ENCODE measurements at places on chromosomes 12 and 14. TPM values are rescaled to one million over a fixed set of nuclear protein-coding genes. Genes with fewer than 3 reads are reported as not detected.

- H3K27me3 ChIP-seq: no peaks in the 10 kb centered on the region
- no peaks in the 10 kb centered on the region for H3K36me3 ChIP-seq
- peaks cover 6% of the 10 kb centered on the region for H3K4me1 ChIP-seq
- DNase-seq: no peak
- no peak overlapping the region for H3K4me3 ChIP-seq
Observed at GRCh38 chr12:105220929-105221290, 15.1 kb downstream of the APPL2 start.

- H3K4me1 ChIP-seq: no peaks in the 10 kb centered on the region
- H3K36me3 ChIP-seq: no peaks in the 10 kb centered on the region
- DNase-seq: no peak
- no peak overlapping the region for H3K27ac ChIP-seq
- no peak overlapping the region for H3K4me3 ChIP-seq
Observed at GRCh38 chr14:29421156-29421728, 506.4 kb downstream of the PRKD1 start.

DNA sequence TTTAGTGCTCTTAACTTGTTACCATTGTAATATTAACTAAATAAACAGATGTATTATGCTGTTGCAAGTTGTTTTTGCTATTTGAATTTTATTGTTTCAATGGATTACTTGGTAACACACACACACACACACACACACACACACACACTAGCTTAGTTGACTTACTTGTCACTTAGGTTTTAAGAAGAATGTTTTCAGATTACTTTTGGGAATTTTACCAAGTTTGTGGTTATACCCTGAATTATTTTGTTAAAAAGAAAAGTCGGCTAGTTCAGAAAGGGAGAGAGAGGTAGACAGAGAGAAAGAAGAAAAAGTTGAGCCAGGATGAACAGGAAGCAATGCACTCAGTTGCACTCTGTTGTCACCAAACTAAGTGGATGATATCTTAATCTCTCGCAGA is 5.3 kb downstream of the SSTR1 start:
- H3K27ac ChIP-seq: no peak overlapping the region
- no peak overlapping the region for H3K4me3 ChIP-seq
- DNase-seq: no peak
- no peaks in the 10 kb centered on the region for H3K27me3 ChIP-seq
- H3K36me3 ChIP-seq: no peaks in the 10 kb centered on the region

- no peaks in the 10 kb centered on the region for H3K27me3 ChIP-seq
- no peak overlapping the region for H3K27ac ChIP-seq
- no peak for DNase-seq
- H3K4me1 ChIP-seq: peaks cover 5% of the 10 kb centered on the region
- H3K4me3 ChIP-seq: no peak overlapping the region
- no peaks in the 10 kb centered on the region for H3K36me3 ChIP-seq
Observed at GRCh38 chr14:100371773-100372172, 48.6 kb downstream of the SLC25A47 start.

DNA sequence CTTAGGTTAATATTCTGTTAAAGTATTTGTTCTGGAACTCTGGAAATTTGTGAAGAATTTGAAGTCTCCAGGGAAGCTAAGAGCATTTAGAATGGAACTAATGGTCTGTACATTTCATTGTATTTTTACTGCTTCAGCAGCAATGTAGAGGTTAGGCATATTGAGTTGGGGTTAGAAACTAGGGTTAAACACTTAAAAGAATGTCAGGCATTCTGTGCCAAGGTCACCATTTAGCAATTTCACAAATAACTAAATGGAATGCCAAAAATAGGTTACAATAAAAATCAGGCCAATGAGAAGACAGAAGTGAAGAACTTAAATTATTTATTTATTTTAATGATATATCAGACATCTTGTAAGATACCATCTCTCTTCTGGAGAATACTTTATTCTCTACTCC is 210.8 kb downstream of the C12orf50 start:
- no peak overlapping the region for H3K27ac ChIP-seq
- H3K36me3 ChIP-seq: no peaks in the 10 kb centered on the region
- no peaks in the 10 kb centered on the region for H3K4me1 ChIP-seq
- no peaks in the 10 kb centered on the region for H3K27me3 ChIP-seq
- DNase-seq: no peak
- H3K4me3 ChIP-seq: no peak overlapping the region

DNA sequence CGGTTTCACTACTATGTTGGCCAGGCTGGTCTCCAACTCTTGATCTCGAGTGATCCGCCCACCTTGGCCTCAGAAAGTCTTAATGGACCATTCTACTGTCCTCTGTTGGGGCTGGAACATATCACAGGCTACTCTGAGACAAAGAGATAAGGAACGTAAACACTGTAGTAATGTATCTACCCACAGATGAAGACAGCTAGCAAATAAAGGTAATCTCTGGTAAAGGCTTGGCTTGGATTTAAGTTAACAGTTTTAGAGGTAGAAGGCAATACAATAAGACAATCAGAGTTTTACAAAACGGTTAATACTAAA is 44.6 kb upstream of the ISM2 start:
- H3K27ac ChIP-seq: no peak overlapping the region
- H3K36me3 ChIP-seq: no peaks in the 10 kb centered on the region
- DNase-seq: no peak
- H3K4me3 ChIP-seq: no peak overlapping the region
- H3K4me1 ChIP-seq: no peaks in the 10 kb centered on the region

DNA sequence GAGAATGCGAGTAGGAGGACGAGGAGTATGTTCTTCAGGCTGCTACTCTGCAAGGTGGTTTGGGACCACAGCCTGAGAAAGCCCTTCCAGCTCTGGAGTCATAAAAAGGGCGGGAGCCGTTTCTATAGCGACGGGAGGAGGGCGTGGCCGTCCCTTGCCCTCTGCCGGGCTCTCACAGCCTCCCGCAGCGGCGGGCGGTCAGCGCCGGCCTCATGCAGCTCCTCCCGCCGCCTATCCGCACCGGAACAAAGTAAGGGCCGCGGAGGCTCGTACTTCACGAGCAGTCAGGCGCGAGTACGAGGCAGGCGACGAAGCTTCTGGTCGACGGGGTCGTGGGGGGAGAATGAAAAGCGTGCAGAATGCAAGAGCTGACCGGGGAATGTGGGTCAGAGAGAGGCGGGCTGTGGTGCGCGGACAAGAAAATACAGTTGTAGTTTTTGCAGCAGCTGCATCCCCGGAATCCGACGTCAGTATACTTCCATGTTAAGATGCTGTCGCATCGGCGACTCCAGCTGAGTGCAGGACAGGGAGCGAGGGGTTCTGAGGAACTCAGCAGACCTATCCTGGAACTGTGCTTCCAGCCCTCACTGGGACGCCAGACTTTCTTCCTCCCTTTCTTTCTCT is at the start of gene DYRK4:
DYRK4 (plus strand) TSS at position 175 of the 624 bp plus-strand sequence; CDS start at position 213, 38 bp downstream.
- H3K36me3 ChIP-seq: no peaks in the 10 kb centered on the region
- H3K4me1 ChIP-seq: no peaks in the 10 kb centered on the region
- DNase-seq: peak; percentile 83
- no peak within 1 kb of the TSS for H3K27ac ChIP-seq

GRCh38 chr14:61588419-61588901 is 106.9 kb upstream of the HIF1A start:
- H3K4me1 ChIP-seq: peaks cover 29% of the 10 kb centered on the region
- no peaks in the 10 kb centered on the region for H3K36me3 ChIP-seq
- H3K27ac ChIP-seq: peak overlapping the region; percentile 53
- no peak overlapping the region for H3K4me3 ChIP-seq
- peak; percentile 52 for DNase-seq
- no peaks in the 10 kb centered on the region for H3K27me3 ChIP-seq

DNA sequence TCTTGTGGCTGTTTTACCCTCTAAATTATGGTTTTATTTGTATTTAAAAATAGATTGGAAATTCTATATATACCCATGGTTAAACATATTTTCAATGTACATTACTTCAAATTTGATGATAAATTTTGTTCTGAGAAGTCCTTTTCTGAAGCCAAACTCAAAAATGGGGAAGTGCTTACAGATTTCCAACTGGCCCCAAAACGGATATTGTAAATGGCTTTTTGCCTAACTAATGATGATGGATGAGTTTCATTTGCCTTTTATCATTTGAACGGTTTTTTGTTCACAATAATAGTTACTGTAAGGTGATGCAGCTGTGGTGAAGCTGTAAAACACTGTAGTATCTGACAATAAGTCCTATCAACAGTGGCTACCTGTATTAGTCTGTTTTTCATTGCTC is 136.9 kb downstream of the FUT8 start:
- H3K4me3 ChIP-seq: no peak overlapping the region
- H3K4me1 ChIP-seq: no peaks in the 10 kb centered on the region
- H3K36me3 ChIP-seq: no peaks in the 10 kb centered on the region

- no peak overlapping the region for H3K4me3 ChIP-seq
- no peaks in the 10 kb centered on the region for H3K27me3 ChIP-seq
- H3K27ac ChIP-seq: no peak overlapping the region
Observed at GRCh38 chr12:53698948-53699677, 23.2 kb upstream of the ATP5MC2 start.

GRCh38 chr12:6230321-6231110 is 30.3 kb downstream of the CD9 start:
- DNase-seq: peak; percentile 49
- H3K36me3 ChIP-seq: peaks cover 14% of the 10 kb centered on the region
- no peaks in the 10 kb centered on the region for H3K27me3 ChIP-seq
- peak overlapping the region; percentile 81 for H3K27ac ChIP-seq

- no peaks in the 10 kb centered on the region for H3K4me1 ChIP-seq
- H3K36me3 ChIP-seq: no peaks in the 10 kb centered on the region
- H3K27ac ChIP-seq: no peak overlapping the region
- no peaks in the 10 kb centered on the region for H3K27me3 ChIP-seq
- no peak for DNase-seq
Observed at GRCh38 chr12:101414533-101415119, 7.1 kb upstream of the ARL1 start.

The CCDC175 gene
- total RNA-seq: not detected

The KLHL33 gene
- 0.16 TPM for total RNA-seq

The ENDOU gene
- total RNA-seq: not detected

The GALNT16 gene
- 2.0 TPM for total RNA-seq

The SYCP3 gene
- not detected for total RNA-seq

The PMEL gene
- 2.0 TPM for total RNA-seq

The OAS2 gene
- 1.4 TPM for total RNA-seq
